ENCODE measurements at places on chromosomes 4 and X.

DNA sequence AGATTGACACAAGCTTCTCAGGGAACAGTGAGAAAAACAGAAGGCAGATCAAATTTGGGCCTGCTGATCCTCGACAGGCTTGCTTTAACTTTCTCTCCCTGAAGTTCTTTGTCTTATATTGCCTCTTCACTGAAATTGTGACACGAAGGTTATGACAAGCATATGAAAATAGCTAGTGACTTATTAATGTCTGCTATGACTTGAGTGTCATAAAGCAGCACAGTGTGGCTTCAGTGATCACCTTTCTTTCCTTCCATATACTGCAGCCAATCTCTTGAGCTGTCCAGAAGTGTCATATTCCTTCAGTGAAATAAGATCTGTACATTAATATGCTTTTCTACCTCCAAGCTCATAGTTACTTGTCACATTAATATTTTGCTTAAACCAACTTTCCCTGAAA is 870.2 kb downstream of the C4orf33 start:
- DNase-seq, result no peak

DNA sequence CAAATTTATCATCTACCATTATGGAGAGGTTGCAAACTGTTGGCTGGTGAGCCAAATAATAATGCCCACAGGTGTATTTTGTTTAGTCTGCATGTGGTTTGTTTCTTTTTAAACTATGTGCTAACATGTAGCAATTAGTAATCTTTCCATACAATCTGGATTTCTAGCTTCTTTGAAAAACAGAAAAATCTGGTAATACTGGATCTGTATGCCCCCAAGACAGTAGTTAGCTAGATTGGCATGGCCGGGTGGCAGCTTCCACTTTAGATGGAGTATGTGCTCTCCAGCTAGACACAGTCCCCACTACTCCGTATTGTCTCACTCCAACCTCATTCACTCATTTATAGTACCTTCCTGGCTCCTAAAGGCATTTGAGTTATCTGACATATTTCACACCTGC is 91.3 kb downstream of the NHSL2 start:
- no peak for DNase-seq

DNA sequence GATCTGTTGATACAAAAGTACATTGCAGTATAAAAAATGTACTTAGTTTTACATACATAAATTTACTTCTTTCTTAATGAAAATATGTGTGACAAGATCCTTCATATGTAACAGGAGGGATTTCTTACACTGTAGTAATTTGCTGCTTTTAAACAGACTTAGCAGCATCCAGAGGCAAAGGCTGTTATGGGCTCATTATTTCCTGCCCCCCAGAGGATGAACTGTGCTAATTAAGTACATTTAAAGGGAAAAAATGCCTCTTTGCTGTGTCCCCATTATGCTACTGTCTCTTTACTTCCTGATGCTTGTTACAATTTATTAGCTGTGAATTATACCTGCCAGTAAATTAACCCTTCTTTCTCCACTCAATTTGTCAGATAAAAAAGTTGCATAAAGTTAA is 47.1 kb downstream of the NDST3 start:
- no peak for DNase-seq

- DNase-seq, result no peak
These were observed 51.6 kb upstream of the HDAC8 start for GRCh38 chrX:72624194-72624593.

DNA sequence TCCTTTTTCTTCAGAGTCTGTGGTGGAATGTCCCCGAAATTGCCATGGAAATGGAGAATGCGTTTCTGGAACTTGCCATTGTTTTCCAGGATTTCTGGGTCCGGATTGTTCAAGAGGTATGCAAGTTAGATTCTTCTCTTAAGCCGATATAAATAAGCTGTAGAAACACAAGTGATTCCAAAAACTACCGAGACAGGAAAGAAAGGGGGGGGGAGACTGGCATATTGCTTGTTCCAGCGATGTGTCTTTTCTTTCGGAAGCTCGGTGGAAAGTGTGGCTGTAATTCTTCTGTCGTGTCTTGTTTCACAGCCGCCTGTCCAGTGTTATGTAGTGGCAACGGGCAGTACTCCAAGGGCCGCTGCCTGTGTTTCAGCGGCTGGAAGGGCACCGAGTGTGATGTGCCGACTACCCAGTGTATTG is 236.9 kb downstream of the DCTD start:
- no peak for DNase-seq

- peak; percentile 2 for DNase-seq
These were observed 770 bp upstream of the TIGD2 start for GRCh38 chr4:89110541-89110985.

GRCh38 chr4:52106660-52107059 is 55.6 kb downstream of the SPATA18 start:
- DNase-seq, result no peak

DNA sequence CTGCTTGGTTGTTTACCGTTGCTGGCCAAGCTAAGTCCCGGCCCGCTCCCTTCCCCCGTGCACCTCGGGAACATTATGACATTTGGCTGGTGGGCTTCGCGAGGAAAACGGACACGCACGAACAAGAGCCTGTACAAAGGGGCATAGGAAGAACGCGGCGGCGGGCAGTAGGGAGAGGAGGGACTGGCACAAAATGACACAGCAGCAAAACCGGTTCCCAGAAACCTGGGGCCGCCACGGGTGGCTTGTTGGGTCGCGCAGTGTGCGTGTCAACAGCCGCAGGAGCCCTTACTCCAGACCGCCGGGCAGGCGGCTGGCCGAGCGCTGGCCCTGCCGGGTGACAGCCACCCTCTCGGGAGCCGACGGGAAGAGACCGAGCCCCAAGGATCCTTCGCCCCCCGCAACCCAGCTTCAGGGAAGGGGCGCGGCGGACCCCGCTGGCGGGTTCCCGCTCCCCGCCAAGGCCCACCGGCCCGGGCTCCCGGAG is 1.6 kb upstream of the LIN54 start:
- peak; percentile 10 for DNase-seq

DNA sequence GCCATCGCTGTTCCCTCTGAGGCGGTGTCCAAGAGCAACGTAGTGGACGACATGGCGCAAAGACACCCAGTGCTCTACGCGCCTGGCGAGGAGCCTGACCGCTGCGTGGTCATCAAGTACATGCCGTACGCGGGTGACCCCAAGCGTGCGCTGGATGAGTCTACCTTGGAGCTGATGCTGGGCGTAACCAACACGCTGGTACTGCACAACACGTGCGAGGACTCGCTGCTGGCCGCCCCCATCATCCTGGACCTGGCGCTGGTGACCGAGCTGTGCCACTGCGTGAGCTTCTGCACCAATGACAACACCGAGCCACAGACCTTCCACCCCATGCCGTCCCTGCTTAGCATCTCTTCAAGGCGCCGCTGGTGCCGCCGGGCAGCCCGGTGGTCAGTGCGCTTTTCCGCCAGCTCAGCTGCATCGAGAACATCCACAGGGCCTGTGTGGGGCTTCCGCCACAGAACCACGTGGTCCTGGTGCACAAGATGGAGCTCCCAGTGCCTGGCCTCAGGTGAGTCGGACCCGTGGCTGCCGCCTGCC is 129.0 kb downstream of the ANAPC4 start:
- DNase-seq, result no peak

DNA sequence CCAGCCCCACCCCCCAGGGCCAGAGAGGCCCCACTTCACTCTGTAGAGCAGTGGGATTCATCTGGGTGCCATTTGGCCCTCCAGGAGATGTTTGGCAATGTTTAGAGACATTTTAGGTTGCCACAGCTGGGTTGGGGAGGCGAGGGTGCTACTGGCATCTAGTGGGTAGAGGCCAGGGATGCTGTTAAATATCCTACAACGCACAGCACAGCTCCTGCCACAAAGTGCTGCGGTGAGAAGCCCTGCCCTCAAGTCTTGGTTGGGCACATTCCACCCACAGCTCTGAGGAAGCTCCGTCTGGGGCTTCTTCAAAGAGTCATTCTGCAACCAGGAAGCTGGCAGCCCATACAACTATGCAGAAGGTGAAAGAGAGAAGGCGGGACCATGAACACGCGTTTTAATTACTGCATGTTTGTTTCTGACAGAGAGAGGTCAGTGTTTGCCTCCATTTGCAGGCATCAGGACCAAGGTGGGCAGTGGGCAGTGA is 48.1 kb upstream of the FAM9C start:
- DNase-seq, result no peak

- DNase-seq, result no peak
These were observed 32.1 kb upstream of the MTNR1A start for GRCh38 chr4:186587416-186588018.

DNA sequence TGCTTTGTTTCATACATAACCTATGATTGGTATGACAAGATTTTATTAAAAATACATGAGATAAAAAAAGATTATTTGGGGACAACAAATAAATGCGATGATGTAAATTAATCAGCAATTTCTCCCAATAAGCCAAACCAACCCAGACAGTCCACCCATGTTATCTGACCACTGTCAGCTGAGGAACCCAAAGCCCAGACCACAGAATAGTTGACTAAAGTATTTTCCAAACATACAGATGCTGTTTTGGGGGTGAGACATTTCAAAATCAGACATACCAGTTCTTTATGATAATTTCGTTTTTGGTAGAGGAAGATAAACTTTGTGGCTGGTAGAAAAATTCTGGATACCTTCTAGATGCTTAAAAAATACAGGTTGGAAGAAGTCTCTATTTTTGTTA is 650.8 kb upstream of the FAM241A start:
- no peak for DNase-seq

DNA sequence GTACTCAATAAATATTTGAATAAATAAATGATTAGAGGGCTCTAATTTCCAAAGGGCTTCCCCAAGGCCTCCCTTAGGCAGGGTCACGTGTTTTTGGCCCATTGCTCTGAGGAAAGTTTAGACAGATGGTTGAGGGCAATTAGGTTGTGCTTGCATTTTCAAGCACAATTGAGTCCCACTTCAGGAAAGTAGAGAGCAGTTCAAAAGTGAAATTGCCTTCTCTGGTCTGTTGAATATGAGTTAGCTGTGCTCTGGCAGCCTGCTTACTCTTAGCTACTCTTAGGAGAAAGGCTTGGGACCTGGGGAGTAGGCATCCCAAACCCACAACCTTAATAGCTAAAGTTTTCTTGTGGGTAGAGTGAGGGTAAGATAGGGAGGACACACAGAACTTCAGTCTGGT is 9.0 kb upstream of the DRP2 start:
- no peak for DNase-seq

- DNase-seq, result no peak
These were observed 26.5 kb upstream of the HERC6 start for GRCh38 chr4:88352062-88352740.

- DNase-seq, result no peak
These were observed 60.5 kb upstream of the PGRMC2 start for GRCh38 chr4:128347930-128348660.

GRCh38 chr4:88728146-88728545 is 30.5 kb upstream of the NAP1L5 start:
- DNase-seq, result no peak

- DNase-seq, result no peak
These were observed 2.9 kb downstream of the GPR78 start for GRCh38 chr4:8582941-8583654.

GRCh38 chrX:129522184-129523078 is 859 bp downstream of the SMARCA1 start:
- peak; percentile 73 for DNase-seq

DNA sequence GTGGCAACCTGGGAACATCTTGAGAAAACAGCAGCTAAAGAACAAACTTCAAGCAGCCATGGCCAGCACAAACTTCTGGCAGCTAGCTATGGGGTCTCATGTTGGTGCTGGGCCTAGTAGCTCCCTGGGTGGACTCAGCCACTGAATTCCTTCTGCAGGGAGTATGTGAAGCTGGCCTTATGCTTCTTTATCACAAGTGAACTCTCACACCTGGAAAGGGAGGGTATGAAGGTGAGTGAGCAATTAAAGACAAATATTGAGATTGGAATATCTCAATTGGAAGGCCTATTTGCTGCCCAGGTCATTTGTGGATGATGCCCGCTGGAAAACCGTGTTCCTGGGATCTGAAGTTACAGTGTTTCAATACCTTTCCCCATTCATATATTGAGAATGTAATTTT is 153.3 kb upstream of the RPS6KA3 start:
- DNase-seq, result no peak

GRCh38 chrX:154317391-154317995 is 21.9 kb downstream of the TKTL1 start:
- DNase-seq, result no peak

DNA sequence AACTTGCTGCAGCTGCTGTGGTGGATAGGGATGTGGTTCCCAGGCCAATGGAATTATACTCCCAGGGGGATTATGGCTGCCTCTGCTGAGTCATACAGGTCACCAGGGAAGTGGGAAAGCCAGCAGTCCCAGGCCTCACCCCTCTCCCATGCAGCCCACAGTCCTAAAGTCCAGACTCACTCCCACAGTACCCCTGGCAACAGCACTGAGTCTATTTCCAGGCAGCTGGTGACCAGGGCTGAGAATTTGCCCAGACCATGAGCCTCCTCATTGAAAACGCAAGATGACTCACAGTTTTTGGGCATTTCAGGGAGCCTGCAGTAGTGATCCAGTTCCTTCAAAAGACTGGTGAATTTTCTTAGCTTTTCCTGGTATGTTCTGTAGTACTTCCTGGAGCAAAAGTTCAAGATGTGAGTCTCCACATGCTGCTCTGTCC is 137.6 kb downstream of the NPNT start:
- no peak for DNase-seq

DNA sequence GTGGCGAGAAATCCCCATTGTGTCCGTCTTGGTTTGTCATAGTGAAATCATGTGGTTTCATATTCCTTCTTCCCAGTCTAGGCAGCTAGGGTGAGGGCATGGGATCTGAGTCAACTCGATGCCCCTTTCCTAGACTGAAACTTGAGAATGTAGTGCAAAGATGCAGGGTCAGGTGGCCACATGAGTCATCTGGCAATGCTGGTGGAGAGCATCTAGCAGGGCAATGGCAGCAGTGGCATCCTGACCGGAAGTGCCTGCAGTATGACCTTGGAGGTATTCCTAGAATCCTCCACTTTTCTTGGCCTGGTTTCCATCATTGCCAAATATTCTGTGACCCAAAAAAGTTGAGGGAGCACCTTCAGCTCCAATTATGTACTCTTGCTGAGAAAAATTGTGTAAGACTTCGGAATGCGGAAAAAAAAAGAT is 39.1 kb upstream of the TMEM184C start:
- DNase-seq, result no peak

- no peak for DNase-seq
These were observed 765 bp downstream of the CFAP97 start for GRCh38 chr4:185202984-185203485.

GRCh38 chrX:7330971-7331746 is 183.2 kb upstream of the PUDP start:
- DNase-seq, result no peak

- peak; percentile 15 for DNase-seq
These were observed 488 bp downstream of the NAP1L5 start for GRCh38 chr4:88697141-88697540.

- DNase-seq, result no peak
These were observed 748.6 kb downstream of the STPG2 start for GRCh38 chr4:97394653-97395052.

Measured in NCI-H1092 (cell line).